ENCODE measurements at places on chromosomes 13 and 19.
A peak's percentile ranks its signal among the peaks of the same experiment; 100 is the strongest.

GRCh38 chr19:34324320-34324719, 40.7 kb upstream of the GPI start:
- DNase-seq: no peak

- no peak for DNase-seq
Measured at GRCh38 chr13:79490824-79491223, 9.9 kb downstream of the NDFIP2 start.

GRCh38 chr19:23762884-23763711, 4.4 kb upstream of the ZNF681 start:
- peak; percentile 49 for DNase-seq

DNA sequence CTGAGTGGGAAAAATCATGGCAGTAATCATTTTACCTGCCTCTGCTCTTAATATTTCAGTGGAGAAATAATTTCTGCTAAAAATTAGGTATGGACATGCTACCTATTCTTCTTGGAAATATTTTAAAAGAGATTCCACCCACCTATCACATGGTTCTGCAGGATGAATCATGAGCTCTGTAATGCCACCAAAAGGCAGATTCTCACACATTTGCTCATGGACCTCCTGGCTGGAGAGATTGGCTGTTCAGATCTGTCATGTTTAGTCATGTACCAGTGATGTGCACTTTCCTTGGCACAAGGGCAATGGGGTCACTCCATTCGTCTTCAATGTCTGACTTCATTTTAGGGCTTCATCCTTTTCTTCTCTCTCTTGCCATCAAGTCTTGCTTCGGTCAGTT, 101.8 kb upstream of the MBNL2 start:
- DNase-seq: no peak

DNA sequence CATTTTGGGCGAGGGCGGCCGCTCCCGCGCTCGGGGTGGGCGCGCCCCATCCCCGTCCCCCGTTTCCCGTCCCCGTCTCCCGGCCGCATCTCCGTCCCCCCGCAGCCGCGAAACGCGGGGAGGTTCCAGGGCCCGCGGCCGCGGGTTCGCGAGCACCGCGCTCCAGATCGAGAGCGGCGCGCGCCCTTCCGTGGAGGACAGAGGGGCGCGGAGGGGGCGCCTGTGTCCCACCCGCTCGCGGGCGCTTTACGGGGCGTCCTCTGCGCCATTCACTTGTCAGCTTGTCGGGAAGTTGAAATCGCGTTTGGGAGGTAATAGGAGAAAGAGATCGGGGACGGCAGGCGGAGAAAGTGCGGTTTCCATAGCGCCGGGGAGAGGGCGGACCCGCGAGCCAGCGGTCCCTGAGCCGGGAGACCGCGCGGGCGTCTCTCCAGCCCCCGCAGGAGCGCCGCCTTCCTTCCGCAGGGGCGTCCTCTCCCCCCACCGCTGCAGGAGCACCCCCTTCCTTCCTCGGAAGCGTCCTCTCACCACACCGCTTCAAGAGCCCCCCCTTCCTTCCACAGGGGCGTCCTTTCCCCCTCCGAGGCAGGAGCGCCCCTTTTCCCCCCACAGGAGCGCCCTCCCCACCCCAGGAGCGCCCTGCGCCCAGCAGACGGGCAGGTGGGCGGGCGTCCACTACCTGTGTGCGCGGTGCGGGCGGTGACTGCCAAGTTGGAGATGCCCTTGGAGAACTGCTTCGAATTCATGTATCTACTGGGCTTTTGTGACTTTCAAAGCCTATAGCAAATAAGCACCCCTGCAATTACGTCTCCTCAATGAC, 962 bp upstream of the IRS2 start:
- DNase-seq: no peak

- no peak for DNase-seq
Measured at GRCh38 chr19:10817291-10818038, 18.5 kb downstream of the TMED1 start.

DNA sequence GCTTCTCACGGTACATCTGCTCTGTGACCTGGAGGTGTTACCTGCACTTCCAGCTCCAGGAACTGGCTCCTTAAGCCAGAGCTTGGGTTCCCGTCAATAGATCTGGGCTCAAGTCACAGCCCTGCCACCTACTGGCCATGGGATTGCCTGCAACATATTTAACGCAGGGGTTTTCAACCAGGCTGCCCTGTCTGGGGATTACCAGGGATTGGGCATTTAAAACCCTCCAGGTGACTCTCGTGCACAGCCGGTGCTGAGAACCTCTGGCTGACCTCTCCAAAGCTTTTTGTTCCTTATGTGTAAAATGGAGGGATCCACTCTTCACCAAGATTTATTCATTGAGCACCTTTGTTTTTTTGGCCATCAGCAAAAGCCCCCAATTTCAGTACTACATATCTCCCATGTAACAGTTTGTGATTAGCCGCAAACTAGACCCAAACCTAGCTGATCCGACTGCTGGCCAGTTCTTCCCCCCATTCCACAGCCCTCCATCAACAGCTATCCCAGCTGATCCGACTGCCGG, 76.6 kb upstream of the STK24 start:
- DNase-seq: peak; percentile 48
